ENCODE measurements at places on chromosomes 5 and 9.

GRCh38 chr9:128494108-128494745 is 10.3 kb upstream of the GLE1 start:
- no peak for DNase-seq

- DNase-seq = no peak
Observed at GRCh38 chr5:61827445-61827975, 478.5 kb upstream of the KIF2A start.

DNA sequence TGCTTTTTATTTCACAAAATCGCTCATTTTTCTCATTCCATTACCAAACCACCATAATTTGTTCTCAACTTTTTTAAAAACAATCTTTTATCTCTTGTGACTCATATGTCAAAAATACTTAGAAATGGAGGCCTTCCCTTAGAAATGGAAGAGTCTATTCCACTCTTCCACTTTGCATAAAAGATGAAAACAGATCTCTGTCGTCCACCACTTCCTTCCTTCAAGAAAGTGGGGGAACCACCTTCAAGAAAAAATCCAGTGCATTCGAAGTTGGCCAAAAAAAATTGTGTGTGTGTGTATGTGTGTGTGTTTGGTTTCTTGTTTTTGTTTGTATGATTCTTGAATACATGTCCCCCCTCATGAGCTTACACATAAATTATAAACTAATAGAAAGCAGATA is 628.8 kb upstream of the DMAC1 start:
- no peak for DNase-seq

DNA sequence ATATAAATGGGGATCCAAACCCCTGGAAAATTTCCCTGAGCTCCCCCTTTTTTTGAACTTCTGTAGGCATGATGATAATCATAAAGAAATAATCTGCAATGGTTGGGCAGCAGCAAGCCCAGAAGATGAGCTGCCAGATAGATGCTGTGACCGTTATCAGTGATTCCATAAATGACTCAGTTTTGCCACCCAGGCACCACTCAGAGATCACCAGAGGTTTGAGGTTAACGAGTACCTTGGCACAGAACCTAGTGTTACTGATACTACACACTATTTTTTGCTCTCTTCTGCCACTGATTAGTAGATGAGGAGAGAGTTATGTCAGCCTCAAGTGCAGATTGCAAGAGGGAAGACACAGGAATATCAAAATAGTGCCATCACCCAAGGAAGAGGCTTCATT is 199.3 kb upstream of the PTGER4 start:
- no peak for DNase-seq

GRCh38 chr5:166281433-166281832 is 2010.0 kb upstream of the WWC1 start:
- DNase-seq = peak; percentile 9

GRCh38 chr5:5416733-5417132 is 5.7 kb upstream of the ICE1 start:
- no peak for DNase-seq

DNA sequence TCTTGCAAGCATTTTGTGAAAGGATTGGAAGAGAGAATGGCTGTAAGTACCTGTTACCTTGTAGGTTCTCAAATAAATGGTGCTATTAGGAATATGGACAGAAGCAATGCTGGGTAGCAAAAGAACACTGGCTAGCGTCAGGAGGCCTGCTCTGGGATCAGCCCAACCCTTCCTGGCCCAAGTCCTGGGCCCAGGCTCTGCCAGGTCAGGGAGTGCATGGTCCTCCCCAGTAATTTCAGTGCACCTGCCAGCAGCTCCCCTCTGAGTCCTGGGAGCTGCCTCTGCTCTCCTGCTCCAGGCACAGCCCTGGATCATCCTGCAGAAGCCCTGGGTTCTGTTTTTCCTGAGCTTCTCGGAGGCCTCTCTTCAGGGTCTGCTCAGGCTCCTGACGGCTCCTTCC is 89.5 kb upstream of the ARAP3 start:
- DNase-seq = no peak

- DNase-seq = no peak
Observed at GRCh38 chr5:163563112-163563511, 57.7 kb downstream of the MAT2B start.

DNA sequence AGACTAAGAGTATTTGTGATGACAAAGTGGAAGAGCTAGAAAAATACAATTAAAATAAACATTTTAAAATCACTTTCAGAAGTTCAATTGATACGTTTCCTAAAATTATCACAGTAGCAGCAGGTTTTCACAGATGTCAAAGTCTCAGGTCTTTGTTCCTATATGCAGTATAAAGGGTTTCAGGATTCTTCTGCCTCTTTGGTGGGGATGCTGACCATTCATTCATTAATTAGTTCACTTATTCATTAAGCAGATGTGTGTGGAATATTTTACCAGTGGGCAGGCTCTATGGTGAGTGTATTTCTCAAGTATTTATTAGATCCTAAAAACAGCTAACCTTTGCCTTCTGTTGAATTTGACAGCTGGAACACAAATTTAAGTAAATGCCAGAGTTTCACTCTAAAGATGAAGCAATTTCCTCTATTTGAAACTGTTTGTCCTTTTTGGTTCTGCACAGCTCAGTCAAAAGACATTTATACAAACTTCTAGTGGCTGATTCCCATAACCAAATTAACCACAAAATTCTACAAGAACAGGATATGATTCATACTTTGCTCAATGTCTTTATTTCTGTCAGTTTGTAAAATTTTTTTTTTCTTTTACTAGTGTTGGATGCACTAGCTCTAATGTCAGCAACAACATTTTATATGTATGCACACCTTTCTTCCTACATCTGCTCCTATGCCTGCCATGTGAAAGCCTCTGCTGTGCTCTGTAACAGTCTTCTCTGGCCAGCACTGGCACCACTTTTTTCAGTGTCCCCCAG is 75.9 kb upstream of the PRR16 start:
- DNase-seq = peak; percentile 54

DNA sequence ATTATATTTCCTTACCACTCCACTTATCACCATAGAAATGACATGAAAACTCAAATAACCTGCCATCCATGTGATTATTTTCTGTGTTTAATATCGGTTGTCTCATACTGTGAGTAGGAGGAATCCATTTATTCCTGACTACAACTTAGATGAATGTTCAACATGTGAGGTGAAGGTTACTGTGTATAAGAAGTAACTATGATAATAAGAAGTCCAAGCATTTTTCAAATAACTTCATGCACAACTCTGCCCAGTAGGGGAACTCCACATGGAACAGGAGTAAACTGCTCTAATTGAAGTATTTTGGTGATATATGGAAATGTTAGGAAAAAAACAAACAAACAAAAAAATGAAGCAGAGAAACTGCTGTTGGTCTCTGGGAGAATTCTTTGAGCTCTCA is 447.5 kb upstream of the GRIN3A start:
- DNase-seq = no peak

GRCh38 chr9:37412431-37413151 is 9.9 kb upstream of the GRHPR start:
- DNase-seq = peak; percentile 48

DNA sequence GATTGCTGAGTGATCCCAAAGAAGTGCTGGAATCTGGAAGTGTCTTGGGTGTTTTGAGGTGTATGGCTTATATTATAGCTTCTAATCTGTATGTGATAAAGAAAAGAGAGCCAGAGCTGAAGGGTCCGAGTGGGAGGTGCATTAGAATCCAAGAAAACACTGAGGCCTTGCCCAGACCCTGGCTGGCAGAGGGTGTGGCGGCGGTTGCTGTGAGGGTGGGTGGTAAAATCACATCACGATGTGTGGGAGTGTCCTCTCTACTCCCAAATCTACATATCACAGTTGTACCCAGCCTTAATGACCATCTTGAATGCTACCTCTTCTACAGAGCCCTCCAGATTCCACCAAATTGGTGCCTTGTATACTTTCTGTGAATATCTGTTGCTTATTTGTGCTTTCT is 28.9 kb downstream of the ACTBL2 start:
- DNase-seq = no peak

DNA sequence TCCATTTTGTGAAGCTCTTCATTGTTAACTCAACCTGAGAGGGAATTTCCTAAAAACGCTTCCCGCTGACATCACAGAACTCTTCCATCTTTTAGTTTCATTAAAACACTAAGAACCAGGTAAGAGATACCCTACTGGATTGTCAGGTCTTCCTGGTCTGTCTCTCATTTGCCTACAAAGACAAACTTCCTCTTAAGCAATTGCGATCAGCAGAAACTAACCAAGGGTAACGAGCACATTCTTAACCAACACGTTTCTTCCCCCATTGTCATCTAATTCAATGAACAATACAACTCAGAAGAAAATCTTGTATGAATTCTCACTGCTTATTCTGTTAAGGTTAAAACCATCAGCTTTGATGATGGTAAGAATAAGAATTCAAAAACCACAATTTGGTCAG is 6.6 kb downstream of the FBXW11 start:
- DNase-seq = no peak

- no peak for DNase-seq
Observed at GRCh38 chr5:178150977-178151734, 2.5 kb downstream of the NHP2 start.

DNA sequence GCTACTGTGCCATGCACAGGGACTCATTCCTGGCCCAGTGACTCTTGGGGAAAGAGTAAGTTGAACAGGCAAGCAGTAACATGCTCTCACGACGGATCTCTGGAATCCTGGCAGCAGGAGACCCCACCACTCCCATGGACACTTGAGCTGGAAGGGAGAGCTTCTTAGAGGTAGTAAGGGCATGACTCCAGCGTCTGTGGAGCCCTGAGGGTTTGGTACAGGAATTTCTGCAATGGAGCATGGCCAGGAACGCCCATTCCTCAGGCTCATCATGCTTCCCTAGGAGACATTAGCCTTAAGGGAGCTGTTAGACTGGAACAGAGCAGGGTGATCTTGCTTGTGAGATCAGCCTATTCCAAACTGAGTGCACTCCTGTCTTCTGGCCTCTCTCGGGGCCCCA is 212.9 kb downstream of the MAT2B start:
- no peak for DNase-seq

DNA sequence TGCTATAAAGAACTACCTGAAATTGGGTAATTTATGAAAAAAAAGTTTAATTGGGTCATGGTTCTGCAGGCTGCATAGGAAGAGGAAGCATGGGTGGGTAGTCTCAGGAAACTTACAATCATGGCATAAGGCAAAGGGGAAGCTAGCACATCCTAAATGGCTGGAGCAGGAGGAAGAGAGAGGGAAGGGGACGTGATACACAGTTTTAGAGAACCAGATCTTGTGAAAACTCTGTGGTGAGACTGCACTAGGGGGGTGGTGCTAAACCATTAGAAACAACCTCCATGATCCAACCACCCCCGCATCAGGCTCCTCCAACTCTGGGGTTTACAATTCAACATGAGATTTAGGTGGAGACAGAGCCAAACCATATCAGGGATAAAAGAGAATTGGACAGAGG is 624.2 kb downstream of the PRR16 start:
- DNase-seq = no peak

DNA sequence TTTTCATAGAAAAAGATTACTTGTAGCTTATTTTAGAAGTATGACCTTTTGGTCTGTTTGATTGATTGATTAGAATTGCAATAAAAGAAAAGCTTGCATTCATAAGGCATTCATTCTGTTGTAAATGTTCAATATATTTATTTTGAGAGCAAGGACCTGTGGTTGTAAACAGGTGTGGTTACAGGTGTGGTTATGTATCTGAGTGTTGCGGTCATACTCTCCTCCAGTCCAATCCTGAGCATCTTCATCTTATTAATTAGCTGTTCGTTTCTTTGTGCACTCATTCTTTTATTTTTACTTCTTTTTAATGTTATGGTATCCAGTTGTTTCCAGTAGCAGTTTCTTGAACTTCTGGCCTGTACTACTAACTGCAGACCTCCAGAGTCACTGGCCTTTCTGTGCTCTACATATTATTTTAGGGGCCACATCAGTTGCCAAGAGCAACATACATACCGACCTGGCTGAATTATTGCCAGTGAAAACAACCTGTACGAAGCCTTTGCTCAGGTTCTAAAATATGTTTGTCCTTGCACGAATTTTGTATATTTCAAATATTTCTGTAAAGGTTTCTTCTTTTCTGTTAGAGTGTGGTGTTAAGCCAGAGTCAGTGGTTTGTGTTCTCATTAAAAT is 128.7 kb downstream of the CDC42SE2 start:
- no peak for DNase-seq

GRCh38 chr5:36442352-36442751 is 140.7 kb upstream of the RANBP3L start:
- DNase-seq = no peak

- peak; percentile 19 for DNase-seq
Observed at GRCh38 chr5:158943057-158943456, 156.7 kb downstream of the EBF1 start.

GRCh38 chr9:124663046-124663961 is 107.8 kb downstream of the NR6A1 start:
- no peak for DNase-seq

DNA sequence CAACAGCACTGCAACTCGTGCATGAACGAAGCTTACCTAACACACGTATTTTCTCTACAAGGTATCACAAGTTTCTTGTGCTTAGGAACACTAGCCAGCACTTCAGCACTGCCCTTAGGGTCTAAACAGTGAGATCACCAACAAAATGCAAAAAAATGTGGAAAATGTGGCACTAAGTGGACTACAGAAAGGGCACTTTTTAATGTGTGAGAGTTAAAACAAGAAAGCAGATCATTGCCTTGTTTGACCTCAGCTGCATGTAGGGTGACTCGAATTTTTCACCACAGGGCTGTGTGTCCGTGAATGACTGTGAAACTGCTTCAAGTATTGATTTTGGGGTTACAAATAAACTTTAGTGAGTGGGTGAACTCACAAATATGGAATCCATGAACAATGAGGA is 90.5 kb downstream of the MARCHF3 start:
- no peak for DNase-seq

- no peak for DNase-seq
Observed at GRCh38 chr5:87755360-87755759, 342.6 kb upstream of the CCNH start.

DNA sequence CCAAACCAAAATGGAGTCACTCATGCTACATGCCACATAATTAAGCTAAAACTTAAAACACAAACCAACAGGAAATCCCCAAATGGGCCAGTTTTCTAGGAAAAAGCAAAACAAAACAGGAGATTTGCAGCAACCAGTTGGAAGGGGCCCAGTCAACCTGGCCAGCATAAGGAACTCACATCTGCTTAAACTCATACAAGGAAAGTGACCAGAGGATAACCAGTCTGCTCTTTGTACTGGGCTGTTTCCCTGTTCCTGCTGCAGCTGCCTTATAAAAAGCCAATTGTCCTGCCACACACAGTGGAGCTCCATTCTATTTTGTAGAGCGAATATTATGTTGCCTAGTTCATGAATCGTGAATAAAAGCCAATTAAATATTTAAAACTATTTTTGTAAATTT is 29.5 kb upstream of the PTPDC1 start:
- no peak for DNase-seq

GRCh38 chr9:32387256-32387655 is 2.8 kb downstream of the ACO1 start:
- DNase-seq = no peak

- no peak for DNase-seq
Observed at GRCh38 chr5:82938901-82939725, 138.1 kb downstream of the TMEM167A start.

- no peak for DNase-seq
Observed at GRCh38 chr9:131312822-131313770, 23.6 kb downstream of the PLPP7 start.

Measured in HTR-8/SVneo (cell line).